ENCODE measurements at places on chromosomes 7 and 10. TPM values are rescaled to one million over a fixed set of nuclear protein-coding genes. Genes with fewer than 3 reads are reported as not detected.

TRIM50 gene
- not detected for total RNA-seq

NPFFR1 gene
- not detected for total RNA-seq

ATG9B gene
- not detected for total RNA-seq

CLDN15 gene
- total RNA-seq = 6.2 TPM

CHN2 gene
- 0.79 TPM for total RNA-seq

DENND2A gene
- total RNA-seq = 8.3 TPM

AKR1C4 gene
- total RNA-seq = not detected

TCF7L2 gene
- total RNA-seq = 20.7 TPM

LAMB1 gene
- 375 TPM for total RNA-seq

TMEM243 gene
- total RNA-seq = 42.4 TPM

ENO4 gene
- 0.16 TPM for total RNA-seq

TMEM273 gene
- not detected for total RNA-seq

PNLIPRP1 gene
- total RNA-seq = not detected

PKD2L1 gene
- not detected for total RNA-seq

ERVW-1 gene
- total RNA-seq = not detected

FOXP2 gene
- total RNA-seq = 1.2 TPM
